ENCODE measurements at places on chromosomes 12 and 14. TPM values are rescaled to one million over a fixed set of nuclear protein-coding genes. Genes with fewer than 3 reads are reported as not detected.

Gene DLGAP5
- 48.5 TPM for total RNA-seq

DNA sequence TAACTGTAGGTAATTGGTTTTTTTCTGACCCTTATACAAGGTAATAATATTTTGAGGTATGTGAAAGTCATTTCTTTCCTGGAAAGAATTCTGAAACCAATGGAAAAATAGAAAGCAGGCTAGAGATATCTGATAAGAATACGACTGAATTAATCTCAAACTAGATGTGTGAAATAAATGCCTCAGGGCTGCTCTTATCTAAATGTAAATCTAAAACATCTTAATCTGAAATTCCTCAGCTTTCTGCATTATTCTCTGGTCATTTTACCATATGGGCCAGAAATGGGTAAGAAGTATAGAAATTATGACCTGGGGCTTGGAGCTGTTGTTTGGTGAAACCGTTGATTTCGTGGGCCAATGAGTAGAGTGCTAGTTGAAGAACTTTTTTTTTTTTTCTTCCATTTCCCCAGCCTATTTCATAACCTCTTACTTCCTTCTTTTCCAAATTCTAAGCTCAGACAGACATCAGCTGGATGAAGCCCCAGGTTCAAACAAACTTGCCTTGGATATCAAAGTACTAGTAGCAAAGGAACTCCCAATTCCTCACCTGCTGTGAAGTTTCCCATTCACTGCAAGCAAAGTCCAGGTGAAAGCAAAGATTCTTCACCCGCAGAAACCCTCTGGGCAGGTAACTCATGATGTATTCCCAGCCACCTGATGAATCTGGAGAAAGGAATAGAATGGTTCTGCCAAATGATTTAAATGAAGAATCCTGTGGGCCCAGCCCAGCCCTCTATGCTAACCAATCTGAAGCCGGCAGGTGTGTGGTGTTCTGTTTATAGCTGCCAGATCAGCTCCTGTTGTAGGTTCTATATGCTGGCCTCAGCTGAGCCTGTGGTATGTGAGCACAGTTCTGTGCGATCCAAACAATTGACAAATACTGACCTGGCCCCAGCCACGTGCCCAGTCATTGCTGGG is 9.7 kb upstream of the FOS start:
- DNase-seq, result no peak

Gene AGAP2
- 0.11 TPM for total RNA-seq

DNA sequence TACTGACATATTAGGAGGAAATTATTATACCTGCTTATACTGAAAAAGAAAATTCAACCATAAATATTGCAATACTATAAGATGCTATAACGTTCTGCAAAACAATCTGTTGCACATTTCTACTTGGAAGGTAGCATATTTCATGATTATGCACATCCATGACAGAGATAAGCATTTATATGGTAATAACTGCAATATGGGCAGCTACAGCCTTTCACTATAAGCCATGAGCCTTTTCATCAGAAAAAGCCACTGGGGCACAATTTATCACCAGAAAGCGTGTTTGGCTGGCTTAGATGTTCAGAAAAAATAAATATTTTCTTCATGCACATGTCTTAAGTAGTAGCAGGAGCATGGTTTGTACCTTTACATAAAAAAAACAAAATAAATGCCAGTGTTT is 340.7 kb downstream of the GALC start:
- DNase-seq, result no peak

Gene ATL1
- 5.5 TPM for total RNA-seq

Gene RTL1
- total RNA-seq, result not detected

DNA sequence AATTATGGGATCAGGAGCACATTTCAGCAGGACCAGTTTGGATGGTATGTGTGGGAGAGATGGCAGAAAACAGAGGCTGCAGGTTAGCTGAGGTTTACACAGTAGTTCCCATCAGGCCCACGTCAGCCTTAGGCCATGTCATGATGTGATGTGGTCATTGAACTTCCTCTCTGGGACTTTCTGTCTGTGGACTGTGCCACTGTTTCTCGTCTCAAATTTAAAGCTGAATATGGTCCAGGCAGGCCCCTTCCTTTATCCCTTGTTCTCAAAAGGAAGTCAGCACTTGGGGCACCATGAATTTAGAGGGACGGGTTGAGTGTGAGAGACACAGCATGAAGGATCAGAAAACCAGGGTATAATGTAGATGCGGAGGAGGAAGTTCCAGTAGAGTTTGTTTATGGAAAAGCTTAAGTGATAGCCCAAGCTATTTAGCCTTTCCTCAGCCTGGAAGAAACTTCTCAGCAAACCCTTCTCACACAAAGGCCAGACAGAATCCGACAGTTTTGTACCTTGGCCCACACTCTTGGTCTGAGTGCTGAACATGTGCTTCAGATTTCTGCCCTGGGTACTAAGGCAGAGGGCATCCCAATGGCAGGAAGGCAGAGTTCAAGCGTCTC is 3.6 kb upstream of the IGFBP6 start:
- no peak for DNase-seq

DNA sequence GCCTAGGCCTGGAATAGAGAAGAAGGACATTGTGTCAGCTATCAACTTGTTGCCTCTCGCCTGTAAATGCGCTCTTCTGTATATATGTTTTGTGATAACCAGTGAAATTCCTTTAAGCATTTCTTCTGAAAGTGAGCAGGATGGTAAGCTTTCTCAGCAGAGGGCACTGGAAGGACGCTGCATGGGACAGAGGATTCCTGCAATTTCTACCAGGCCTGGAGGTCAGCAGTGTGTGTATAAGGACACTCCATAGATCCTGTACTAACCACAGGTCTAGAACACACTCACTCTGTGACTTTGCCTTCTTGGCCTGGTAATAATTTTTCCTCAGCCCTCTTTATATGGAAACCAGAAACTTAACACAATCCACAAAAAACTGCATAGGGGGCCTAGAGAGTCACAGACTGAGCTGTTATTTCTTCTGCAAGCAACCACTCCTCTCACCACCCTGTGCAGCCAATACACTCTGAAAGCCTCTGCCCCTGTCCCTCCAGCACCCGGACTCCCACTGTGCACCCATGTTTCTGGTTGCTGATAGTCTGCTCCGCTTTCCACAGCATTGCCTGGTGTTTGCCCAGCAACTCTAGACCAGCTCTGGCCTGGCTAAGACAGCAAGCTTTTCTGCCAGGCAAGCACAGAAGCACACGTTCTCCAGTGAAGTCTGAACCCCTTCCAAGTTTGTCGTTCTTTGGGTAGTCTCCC is 94.0 kb upstream of the RMST start:
- no peak for DNase-seq

- no peak for DNase-seq
Observed at GRCh38 chr14:64704743-64705380, 638 bp downstream of the PLEKHG3 start.

Gene TIGAR
- total RNA-seq, result 20.2 TPM
